Hematopoietic multipotent progenitor cell treated with erythropoietin and hydrocortisone succinate and interleukin-3 and kit ligand, for 6 days (in vitro differentiated cells): ENCODE measurements at places on chromosomes 5 and 9.

DNA sequence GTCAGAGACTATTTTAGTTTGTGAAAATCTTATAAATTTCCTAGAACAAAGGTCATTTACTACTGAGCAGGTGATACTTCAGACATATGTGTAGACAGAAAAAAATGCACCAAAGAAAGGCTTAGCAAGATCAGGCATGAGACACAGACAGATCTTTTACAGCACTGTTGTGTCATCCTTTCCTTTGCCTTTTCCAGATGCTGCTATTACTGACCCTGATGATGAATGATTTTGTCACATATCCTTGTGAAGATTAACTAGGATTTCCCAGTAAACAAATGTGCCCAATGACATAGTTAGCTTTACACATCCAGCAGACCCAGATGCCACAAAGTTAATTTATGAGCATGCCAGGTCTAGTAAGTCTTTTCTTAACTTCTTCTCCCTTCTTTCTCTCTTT, 68.2 kb downstream of the DMRTA1 start:
- DNase-seq, result no peak

GRCh38 chr9:98168941-98169488, 23.4 kb downstream of the CORO2A start:
- DNase-seq, result peak; percentile 61

DNA sequence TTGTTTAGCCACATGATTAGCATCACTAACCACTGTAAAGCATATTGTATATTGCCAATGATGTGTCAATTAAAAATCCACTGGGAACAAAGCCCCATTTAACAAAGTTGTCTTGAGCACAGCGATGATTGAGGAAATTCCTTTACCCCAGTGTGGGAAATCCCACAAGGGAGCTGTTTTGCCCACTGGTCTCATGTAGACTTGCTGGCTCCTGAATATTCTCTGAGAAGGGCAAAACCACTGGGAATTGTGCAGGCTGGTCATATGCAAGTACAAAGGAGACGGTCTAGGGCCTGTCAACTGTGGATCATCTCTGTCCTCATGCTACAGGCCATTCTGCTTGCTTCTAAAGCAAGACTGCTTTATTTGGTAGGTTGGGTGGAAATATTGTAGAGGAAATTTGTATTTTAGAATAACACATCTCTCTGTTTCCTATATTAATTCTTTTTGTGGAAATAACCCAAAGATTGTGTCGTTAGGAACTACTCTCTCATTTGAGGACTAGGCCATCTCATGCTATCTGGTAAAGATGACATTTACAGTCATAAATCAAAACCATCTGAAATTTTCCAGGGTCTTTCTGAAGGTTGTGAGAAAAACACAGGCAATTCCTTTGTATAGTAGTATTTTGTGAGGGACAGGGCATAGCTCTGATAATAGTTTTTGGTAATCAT, 60.2 kb downstream of the PARP8 start:
- DNase-seq, result no peak

- no peak for DNase-seq
Observed at GRCh38 chr5:78760366-78760765, 111.8 kb upstream of the LHFPL2 start.

DNA sequence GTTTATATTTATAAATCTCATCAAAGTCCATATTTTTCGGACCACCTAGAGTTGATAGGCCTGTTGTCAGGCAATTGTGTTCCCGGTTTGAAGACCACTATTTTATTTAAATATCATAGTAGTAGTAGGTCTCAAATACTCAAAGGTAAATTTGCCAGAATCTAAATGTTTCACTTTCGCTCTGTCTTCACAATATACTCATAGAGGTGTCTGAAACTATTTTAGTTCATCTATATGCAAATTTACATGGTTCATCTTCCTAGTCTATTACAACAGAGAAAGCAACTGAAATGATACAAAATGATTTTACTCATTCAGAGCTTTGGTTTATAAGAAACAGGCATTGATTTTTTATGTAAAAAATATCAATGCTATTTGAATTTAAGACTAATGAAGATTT, 1897.5 kb downstream of the EFNA5 start:
- no peak for DNase-seq

GRCh38 chr9:113536483-113537228, 73.1 kb downstream of the RGS3 start:
- no peak for DNase-seq

DNA sequence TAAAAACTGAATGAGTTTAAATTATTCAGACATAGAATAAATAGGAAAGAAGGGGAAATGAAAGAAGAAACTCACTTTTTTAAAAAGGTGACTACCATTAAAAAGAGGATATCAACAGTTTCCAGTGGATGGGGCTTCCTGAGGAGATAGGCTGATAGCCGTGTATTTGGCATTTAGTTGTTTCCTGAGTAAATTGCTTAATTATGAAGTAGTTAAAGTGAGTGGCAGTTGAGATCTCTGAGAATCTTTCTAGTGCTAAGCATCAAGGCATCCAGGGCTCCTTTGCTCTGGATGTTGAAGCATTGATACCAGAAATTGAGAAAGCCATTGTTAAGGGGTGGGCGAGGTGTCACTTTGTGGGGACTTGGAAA, 2.7 kb downstream of the TNFAIP8 start:
- DNase-seq, result no peak

DNA sequence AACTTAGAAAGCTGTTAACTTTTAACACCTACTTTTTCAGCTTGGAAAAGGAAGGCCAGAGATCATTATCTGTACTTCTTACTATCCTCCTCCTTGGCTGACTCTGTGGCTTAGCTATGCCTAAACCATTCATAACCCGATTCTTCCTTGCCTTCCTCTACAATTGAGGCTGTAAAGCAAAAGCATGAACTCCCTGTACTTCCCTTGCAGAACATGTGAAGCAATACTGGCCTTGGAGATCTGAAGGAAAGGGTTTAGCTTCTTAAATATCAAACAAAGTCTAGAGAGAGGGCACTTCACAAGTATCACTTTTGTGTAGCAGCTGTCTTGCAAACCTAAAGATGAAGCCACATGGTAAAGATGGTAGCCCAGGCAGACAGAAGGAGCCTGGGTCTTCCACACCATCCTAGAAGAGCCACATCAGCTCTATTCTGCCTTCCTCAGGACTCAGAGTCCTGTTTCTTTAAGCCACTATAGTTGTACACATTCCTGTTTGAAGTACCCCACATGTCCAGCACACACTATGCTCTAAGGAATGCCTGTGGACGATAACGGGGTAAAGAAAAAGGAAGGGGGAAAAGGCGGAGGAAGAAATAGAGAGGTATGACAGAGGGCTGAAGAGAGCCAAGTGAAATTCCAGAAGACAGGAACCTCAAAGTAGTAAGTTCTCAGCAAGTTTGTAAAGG, 169.2 kb downstream of the SLIT3 start:
- no peak for DNase-seq

GRCh38 chr9:97518909-97519307, 17.4 kb downstream of the TMOD1 start:
- DNase-seq, result peak; percentile 27

- DNase-seq, result no peak
Observed at GRCh38 chr5:109849478-109850088, 159.9 kb downstream of the MAN2A1 start.

- DNase-seq, result no peak
Observed at GRCh38 chr9:14618836-14619420, 74.3 kb downstream of the ZDHHC21 start.

DNA sequence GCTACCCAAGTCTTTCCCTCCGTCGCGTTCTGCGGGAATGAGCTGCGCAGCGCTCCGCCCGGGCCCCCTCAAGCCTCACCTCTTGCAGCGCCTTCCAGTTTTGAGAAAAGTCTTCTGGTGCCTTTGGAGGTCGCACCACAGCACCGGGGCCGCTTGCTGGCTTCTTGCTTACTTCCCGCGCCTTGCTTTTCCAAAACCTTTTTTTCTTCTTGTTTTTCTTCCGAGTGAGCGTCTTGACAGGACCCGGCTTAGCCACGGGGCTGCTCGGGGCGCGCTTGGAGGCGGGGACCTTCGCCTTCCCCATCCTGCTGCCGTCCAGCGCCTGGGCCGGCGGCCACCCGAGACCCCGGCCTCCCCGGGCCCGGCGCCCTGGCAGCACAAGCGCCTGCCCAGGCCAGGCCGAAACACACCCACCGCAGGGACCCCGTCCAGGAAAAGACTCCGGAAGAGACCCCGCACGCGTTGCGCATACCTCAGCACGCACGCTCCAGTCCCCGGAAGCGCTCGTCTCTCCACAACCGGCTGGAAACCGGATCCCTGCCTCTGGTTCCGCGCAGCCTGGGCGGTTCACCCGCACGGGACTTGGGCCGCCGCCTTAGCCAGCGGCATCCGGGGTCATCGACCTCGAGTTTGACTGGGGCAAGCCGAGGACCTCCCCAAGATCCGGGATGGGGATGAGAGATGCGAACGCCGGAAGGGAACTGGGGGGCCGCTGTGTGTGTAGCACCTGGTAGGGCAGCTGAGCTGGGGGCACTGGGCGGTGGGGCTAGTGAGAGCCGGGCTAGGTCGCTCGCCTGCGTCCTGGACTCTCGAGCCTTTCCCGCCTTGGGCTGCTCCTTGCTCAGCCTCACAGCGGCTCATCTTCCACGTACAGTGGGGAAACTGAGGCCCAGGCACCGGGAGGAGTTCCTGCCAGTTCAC, at the start of gene REXO4:
Gene REXO4, minus strand, starts transcription at position 470 of the 921 bp plus-strand sequence. Its CDS starts 166 bp downstream, at position 304.
- peak; percentile 92 for DNase-seq

- DNase-seq, result no peak
Observed at GRCh38 chr5:132498152-132498551, 7.6 kb upstream of the IRF1 start.

GRCh38 chr9:72588336-72588735, 66.9 kb downstream of the TMC1 start:
- DNase-seq, result no peak

DNA sequence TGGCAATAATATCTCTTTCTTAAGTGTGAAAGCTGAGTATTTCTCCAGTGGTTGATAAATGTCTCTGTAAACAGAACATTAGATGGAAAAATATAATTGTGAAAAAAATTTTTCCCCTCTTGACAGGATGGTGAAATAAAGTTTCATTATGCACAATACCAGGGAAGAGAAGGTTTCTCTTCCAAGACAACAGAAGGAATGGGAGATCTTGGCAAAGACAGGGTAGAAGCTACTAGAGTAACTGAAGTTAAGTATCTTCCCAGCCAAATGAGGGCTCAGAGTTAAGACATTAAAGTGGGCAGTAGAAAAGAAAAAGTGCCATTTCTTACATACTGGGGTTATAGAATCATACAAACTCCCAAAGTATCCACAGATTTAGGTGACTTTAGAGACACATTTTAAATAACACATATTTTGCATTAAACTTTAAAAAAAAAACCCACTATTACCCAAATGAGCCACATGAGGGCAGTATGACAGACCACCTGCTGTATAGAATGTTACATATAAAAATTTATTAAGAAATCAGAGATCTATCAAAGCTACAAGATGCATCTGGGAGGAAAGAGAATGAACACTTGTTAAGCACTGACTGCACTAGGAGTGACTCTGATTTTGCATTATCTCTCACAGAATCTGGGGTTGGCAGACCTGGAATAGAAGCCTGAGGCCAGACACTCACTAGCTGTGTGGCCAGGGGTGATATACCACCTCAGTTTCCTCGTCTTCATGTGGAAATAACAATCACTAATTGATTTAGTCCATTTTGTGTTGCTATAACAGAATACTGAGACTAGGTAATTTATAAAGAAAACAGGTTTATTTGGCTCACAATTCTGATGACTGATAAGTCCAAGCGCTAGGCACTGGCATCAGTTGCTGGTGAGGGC, 98.5 kb downstream of the ARSB start:
- peak; percentile 45 for DNase-seq

- no peak for DNase-seq
Observed at GRCh38 chr5:93161661-93162654, 419.1 kb downstream of the NR2F1-AS1 start.

DNA sequence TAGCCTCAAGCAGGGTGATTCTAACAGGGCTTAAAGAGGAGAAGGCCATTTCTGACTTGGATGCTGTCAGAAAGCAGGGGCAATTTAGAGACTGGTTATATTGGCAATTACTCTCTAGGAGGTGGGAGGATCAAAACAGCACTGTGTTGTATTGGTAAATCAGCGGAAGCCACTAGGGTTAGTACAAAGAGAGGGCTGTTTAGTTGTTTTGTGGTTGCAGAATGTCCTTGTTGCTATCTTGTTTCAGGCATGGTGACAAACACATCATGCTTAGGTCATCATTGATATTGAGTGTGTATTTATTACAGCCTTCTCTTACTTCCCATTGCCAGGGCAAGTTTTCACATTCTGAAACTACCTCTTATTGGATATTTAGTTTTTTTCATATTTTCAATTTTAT, 165.3 kb downstream of the TAF11L14 start:
- no peak for DNase-seq

- DNase-seq, result no peak
Observed at GRCh38 chr9:108041551-108041950, 552.0 kb upstream of the KLF4 start.

GRCh38 chr5:172573120-172573882, 67.8 kb upstream of the NEURL1B start:
- DNase-seq, result peak; percentile 11

GRCh38 chr5:159894149-159894720, 22.0 kb upstream of the ADRA1B start:
- no peak for DNase-seq

GRCh38 chr9:134217431-134218210, 53.3 kb upstream of the RNU6ATAC start:
- peak; percentile 57 for DNase-seq

GRCh38 chr5:13029211-13029610, 915.3 kb downstream of the DNAH5 start:
- DNase-seq, result no peak

DNA sequence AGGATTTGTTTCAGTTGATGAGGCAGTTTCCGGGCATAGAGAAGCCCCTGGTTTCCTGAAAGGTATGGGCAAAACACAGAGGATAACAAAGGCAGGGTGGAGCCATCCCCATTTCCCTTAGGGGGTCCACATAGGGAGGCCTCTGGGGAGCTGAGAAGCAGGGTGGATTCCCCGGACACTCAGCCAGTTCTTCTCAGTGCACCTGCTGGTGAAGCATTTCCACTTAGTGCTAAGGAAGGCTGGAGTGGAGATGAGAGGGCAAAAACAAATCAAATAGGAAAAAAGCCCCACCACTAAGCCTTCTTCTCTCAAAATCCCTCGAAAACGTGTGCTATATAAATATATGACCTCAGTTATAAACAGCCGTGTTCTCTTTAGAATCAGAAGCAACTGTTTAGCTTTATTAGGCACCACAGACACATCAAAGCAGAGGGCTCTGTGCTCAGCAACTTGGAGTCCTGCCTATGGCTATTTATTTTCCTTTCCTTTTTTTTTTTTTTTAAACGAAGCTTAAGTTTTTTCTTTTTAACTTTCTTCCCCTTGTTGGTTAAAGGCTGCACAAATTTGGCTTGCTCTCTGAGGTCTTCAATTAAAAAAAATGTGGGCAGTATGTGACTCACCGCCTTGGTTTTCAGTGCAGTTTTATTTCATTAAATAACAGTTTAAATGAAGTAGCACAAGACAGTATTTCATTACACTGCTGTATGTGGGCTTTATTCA, 67.7 kb downstream of the PRDM6 start:
- no peak for DNase-seq
